Lung (tissue), 17 donors: ENCODE measurements at places on chromosomes 6 and 20.

- no peak for DNase-seq
Measured at GRCh38 chr6:138977646-138978167, 10.3 kb downstream of the REPS1 start.

GRCh38 chr6:167898673-167899311 is 72.1 kb downstream of the AFDN start:
- DNase-seq = peak; percentile 72

DNA sequence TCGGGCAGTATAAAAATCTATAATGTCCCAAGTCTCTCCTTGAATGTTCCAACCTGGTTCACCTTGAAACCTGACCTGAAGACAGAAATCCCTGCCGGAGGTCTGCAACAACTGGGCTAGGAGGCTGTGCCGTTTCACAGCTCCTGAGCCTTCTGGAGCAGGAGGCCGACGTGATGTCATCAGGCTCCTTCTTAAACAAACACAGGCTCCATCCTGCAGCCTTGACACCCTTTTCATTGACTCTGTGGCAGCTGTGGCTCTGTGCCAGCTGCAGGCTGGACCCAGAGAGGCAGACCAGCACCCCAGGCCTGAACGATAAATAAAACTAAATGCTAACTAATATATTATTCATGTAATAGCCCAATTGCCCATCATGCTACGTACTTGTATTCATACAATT is 483.9 kb downstream of the CD83 start:
- peak; percentile 21 for DNase-seq

- DNase-seq = no peak
Measured at GRCh38 chr6:105681061-105681460, 278.2 kb upstream of the PREP start.

DNA sequence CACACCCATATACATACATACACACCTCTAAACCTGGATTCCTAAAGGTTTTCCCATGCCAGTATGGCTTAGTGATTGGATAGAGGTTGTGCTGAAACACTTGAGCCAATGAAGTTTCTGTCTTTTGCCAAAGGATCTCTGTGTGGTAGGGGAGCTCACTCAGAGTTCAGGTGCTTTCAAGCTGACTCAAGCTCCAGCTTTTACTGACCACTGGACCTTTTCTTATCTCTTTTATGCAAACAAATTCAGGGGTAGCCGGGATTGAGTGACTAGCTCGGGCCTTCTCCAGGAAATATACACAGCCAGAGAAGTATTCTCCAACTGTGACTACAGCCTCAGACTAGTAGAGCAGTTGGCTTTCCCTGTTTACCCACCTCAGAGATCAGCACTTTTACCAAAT is 21.5 kb upstream of the DSE start:
- no peak for DNase-seq

GRCh38 chr6:163165922-163166321 is 248.6 kb upstream of the QKI start:
- no peak for DNase-seq

GRCh38 chr6:36319436-36319762 is 17.3 kb downstream of the BNIP5 start:
- no peak for DNase-seq

DNA sequence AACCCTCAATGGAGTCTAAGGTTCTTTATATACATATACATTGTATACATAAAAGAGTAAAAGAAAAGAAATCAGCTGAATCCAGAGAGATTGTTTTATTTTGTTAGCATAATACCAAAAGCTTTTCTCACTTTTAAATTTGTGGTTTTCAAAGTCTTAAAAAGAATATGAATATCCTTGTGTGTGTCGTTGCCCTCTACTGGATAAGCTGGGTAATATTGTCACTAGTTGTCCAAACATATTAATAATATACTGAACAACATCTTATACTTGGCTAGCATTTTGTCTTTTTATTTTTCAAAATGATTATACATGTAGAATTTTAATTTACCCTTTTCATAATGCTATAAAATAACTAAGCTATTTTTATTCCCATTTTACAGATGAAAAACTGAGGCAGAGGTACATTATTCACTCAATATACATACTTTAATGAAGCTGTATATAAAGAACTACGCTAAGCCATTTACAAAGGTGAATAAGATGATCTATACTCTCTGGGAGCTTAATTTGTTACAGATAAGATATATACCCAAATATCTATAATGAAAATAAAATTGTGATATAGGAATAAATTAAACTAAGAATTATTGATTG is 531.7 kb downstream of the TFAP2B start:
- no peak for DNase-seq

GRCh38 chr6:155399062-155399744 is 56.4 kb downstream of the NOX3 start:
- DNase-seq = no peak

DNA sequence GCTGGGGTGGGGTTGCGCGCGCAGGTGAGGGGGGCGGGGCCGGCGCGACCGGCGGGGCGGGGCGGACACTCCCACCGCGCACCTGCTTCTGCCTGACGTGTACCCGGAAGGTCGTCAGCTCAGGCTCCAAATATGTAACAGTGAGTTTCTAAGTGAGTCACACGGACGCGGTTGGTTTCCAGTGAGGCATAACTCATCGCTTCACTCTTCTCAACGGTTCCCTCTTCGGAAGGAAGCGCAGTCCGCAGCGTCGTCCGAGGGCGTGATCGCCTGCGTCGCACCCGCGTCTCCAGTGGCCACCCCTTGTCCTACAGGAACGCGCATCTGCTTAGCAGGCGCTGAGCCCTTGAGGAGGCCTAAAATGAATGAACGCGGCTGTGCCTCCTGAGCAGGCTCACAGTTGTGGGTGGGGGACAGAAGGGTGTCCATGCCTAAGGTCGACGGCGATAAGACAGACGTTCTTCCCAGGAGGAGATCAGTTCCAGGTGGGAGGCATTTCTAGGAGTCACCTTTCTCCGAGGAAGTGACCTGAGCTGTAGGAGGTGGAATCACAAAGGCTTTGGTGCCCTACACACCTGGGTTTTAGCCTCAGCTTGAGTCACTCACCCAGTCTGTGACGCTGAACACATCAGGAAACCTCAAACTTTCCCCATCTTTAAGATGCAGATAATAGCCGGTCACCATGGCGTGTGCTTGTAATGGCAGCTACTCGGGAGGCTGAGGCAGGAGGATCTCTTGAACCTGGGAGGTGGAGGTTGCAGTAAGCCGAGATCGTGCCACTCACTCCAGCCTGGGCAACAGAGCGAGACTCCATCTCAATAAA is 50.9 kb upstream of the EZR start:
- no peak for DNase-seq

DNA sequence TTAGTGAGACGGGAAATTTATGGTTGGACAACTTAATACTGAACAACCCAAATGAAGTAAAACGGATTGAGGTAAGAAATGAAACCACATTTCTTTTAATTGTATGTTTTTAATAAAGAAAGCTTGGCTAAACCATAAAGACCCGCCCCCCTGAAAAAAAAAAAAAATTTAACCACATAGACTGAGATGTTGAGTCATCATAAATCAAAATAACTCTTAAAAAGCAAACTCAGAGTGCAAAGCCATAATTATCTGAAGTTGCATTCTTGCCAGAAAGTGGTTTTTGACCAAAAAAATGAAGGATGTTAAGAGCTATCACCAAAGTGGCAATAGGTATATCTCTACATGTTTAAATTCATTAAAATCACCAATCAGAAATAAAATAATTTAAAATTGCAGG is 101.8 kb upstream of the COL21A1 start:
- no peak for DNase-seq

- DNase-seq = no peak
Measured at GRCh38 chr20:58774214-58774613, 76.5 kb downstream of the GNAS-AS1 start.

GRCh38 chr20:603116-603640 is 6.9 kb downstream of the TCF15 start:
- DNase-seq = no peak

DNA sequence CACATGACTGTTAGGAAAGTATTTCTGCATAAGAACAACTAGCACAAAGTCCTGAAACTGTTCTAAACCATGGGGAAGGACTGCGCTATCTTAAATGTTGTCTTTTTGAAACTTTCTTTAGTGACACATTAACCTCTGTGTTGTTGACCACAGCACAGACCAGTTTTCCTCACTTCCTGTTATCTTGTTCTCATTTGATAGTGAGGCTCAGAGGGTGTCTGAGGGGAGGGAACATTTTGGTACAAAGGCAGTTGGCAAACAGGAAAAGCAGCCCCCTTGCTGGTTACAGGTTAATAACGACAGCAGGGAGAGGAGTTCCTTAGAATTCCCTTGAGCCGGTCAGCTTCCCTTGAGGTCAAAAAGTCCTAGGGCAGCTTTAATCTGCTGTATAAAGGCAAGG is 143.5 kb upstream of the BMP2 start:
- DNase-seq = no peak

DNA sequence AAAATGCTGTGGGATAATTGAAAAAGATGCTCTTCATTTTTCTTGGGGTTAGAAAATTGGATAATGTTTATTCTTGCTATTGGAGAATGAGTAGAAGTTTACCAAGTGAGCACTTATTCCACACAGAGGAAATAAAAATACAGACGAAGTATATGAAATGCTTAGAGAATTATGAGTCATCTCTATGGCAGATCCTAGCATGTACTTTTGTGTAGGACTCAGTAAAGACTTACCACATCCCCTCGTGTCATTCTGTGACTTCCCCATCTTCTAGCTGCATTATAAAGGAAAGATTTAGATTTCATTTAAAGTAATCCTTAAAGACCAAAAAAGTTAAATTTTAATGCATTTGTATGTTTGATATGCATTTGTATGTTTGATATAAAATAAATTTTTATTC is 685.6 kb downstream of the TBC1D32 start:
- DNase-seq = no peak

GRCh38 chr6:101226677-101227135 is 166.8 kb upstream of the GRIK2 start:
- DNase-seq = no peak

GRCh38 chr6:5501837-5502236 is 240.5 kb downstream of the FARS2 start:
- DNase-seq = peak; percentile 22

DNA sequence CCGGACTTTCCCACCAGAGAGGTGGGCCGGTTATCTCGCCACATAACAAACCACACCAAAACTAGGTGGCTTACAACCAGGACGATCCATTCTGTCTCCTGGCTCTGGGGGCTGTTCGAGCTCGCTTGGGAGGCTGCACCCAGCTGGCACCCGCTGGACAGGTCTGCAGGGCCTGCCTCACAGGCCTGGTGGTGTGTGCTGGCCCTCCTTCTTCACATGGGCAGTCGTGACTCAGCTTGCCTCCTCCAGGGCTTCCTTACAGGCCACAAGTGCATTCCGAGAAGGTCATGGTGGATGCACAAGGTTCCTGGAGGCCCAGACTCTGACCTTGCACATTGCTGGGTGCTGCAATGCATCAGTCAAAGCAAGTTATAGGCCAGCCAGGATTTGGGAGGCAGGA is 34.2 kb downstream of the FOXF2 start:
- no peak for DNase-seq

DNA sequence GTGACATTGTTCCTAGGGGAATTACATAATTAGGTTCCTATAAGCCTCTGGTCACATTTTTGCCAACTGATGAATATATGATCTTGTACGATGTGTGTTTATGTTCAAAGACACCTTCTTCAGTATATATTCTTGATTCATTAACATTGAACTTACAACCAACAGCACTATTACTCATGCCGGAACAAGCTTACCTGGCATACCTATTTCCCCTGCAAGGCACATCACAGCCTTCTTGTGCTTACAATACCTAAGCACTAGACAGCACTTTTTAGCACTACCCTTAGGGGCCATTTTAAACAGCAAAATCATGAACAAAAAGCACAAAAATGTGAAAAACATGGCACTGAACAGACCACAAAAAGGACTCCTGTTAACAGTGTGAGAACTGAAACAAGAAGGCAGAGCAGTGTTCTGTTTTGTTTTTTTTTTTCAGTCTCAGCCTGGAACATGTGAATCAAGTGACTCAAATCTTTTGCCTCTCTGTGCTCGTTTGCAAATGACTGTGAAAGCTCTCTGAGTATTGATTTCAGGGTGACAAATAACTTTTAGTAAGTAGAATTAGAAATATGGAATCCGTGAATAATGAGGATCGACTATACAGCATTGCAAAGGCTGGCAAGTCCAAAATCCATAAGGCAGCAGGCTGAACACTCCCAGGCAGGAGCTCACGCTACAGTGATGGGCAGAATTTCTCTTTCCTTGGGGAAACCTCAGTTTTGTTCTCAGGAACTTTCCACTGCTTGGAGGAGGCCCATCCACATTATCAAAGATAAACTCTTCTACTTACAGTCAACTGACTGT is 102.3 kb upstream of the TSHZ2 start:
- DNase-seq = no peak

- peak; percentile 64 for DNase-seq
Measured at GRCh38 chr6:90538278-90539046, 48.4 kb downstream of the MAP3K7 start.

DNA sequence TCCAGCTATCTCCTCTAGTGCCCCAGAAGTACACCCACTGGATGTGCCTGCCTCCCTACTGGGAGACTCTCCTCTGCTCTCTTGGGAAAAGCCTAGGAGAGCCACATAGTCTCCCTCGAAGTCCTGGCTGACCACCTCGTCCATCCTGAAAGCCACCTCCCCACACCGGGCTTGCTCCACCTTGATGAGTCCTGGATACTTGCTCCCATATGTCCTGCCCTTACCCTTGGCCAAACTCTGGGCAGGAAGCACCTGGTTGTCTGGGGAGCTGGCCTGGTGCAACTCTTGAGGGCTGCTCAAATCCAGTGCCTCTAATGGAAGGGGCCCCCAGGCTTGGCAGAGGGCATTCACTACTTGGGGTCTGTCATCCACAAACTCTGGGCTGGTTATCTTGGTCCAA is 19.3 kb downstream of the KIAA1755 start:
- no peak for DNase-seq

GRCh38 chr6:108113557-108114519 is 39.3 kb upstream of the OSTM1 start:
- peak; percentile 45 for DNase-seq

DNA sequence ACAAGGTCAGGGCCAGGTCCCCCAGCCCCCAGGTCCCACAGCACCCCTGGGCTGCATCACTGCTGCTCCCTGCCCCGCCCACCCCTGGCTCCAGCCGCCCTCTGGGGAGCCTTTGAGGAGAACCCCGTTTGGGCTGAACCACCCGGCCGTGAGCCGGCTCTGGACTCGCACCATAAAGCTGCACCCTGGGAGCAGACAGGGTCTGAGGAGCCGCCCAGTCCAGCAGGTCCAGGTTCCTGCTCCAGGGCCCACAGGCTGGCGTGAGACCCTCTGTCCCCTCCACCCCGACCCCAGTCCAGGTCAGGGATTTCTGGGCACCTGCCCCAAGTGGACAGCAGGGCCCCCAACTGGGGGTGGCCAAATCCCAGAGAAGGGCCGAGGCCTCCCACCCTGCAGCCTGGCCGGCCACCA is 8.3 kb downstream of the CHRNA4 start:
- no peak for DNase-seq

GRCh38 chr6:136118787-136119186 is 131.3 kb downstream of the MTFR2 start:
- no peak for DNase-seq

DNA sequence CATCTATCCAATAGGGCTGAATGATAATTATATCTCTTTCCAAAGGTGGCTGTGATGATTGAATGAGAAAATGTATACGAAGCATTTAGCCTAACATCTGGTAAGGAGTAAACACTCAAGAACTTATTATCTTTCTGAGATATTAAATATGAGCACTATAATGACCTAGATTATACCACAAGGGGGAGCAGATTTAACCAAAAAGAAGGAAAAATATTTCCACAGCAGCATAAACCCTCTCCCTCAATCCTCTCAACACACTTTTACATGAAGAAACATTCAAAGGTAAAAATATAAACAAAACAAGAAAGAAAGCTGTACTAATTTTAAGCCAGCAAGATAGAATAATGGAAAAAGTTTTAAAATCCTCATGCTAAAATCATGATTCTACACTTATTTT is 68.4 kb downstream of the SHPRH start:
- DNase-seq = no peak
